ENCODE measurements at places on chromosomes 6 and 20.

DNA sequence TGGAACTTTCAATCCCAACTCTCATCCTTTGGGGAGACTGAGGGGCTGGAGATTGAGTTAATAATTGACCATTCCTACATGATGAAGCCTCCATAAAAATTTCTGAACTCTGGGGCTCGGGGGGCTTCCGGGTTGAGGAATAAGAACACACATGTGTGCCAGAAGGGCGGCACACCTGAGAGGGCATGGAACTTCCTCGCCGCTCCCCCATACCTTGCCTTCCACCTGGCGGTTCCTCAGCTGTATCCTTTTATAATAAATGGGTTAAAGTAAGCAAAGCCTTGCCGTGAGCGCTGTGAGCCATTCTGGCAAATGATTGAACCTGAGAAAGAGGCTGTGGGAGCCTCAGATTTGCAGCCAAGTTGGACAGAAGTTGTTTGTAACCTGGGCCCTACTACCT, 164.8 kb downstream of the LY86 start:
- DNase-seq, result no peak

DNA sequence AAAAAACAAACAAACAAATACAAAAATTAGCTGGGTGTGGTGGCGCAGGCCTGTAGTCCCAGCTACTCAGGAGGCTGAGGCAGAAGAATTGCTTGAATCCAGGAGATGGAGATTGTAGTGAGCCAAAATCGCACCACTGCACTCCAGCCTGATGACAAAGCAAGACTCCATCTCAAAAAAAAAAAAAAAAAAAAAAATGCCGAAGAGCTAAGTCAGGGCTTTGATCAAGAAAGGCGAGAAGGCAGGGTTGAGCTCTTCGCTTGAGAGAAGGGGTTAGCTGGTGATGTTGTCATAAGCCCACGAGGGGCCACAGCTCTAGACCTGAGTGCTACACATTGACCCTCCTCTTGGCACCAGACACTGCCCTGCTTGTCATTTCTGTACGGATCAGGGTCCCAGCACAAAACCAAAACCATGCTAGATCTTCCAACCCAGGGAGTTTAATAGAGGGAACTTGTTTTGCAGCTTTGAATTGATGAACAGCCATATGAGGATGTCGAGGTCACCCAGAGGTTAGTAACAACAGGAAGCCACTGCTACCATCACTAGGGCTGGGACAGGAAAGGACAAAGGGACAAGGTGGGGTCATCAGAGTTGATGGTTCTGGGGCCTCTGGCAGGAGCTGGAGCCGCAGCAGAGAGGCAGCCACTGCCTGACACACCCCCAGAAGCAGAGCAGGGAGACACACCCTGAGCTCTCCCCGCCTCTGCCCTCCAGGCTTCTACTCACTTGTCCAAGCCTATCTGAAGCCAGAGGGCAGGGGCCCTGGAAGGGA, 122.7 kb downstream of the SNX5 start:
- no peak for DNase-seq

DNA sequence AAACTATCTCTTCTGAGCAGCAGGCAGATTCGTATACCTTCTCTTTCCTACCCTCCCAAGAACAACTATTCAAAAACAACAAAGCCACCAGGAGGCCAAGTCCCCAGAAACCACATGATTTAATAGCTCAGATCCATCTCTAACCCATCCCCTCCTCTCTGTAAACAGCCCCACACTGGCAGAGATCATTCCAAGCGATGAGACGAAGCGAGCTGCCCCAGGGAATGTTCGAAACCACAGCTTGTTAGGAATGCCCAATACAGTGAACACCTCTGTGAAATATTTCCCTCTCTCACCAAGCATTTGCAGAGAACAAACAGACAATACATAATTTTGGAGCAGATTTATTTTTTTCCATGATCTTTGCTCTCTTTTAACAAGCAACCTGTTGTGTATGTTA, 231.8 kb downstream of the SOD2 start:
- DNase-seq, result no peak

DNA sequence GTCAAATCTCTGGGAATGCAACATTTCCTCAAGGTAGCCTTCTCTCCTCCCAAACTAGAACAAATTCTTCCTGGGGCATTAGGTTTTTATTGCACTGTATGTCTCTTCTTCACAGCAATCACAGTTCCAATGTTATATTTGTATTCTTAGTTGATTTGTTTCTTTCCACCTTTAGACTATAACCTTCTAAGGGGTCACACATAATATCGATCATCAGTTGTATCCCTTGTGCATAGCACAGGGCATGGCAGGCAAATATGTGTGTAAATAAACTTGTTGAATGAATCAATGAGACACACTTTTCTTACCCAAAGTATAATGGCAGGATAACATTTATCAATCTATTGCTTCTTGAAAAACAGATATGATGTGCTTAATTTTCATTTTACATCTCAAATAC, 81.0 kb downstream of the ATG5 start:
- DNase-seq, result no peak

DNA sequence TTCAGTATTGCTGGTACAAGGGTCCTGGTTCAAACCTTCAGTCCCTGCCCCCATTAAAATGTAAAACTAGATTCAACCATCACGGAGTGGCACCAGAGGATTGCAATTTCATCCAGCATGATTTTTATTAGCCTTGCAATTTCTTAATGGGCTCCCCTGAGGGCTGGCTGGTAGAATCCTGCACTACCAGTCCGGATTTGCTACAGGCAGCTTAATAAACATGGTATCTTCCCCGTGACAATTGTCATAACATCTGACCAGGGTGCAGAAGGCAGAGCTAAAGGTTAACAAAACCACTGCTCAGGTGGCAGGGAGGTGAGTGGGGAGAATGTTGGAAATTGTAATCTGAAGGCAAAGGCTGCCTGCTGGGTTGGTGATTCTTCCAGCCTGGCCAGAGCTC, 94.5 kb downstream of the PKHD1 start:
- DNase-seq, result no peak

- no peak for DNase-seq
These were observed 67.8 kb downstream of the RNF182 start for GRCh38 chr6:13992417-13993055.

All from NCI-H146 (cell line).